Stimulated activated CD4-positive, alpha-beta T cell treated with anti-CD3 and anti-CD28 coated beads, Interleukin-1b, Interleukin-23, amount 100 ng/mL, for 4 hours (primary cell): ENCODE measurements at places on chromosomes 2 and 18.

GRCh38 chr2:140354544-140354943 lies 1574.4 kb upstream of the NXPH2 start:
- no peak for DNase-seq

GRCh38 chr18:43061318-43061717 lies 54.2 kb downstream of the RIT2 start:
- no peak for DNase-seq

GRCh38 chr2:175883586-175884194 lies 118.4 kb downstream of the LNPK start:
- DNase-seq = no peak

GRCh38 chr2:100887713-100888495 lies 68.0 kb downstream of the NPAS2 start:
- no peak for DNase-seq

GRCh38 chr2:101173707-101174295 lies 22.6 kb upstream of the TBC1D8 start:
- DNase-seq = no peak
